CD4-positive, alpha-beta memory T cell (primary cell): ENCODE measurements at places on chromosomes 6 and 20. TPM values are rescaled to one million over a fixed set of nuclear protein-coding genes. Genes with fewer than 3 reads are reported as not detected.

The MICA gene
- total RNA-seq = 21.2 TPM

The IYD gene
- not detected for total RNA-seq

The SEL1L2 gene
- not detected for total RNA-seq

The TINAG gene
- not detected for total RNA-seq

The C20orf141 gene
- total RNA-seq = not detected

The UBE3D gene
- 7.3 TPM for total RNA-seq

The LHFPL5 gene
- not detected for total RNA-seq

The CASP8AP2 gene
- total RNA-seq = 61.7 TPM

The APCDD1L gene
- total RNA-seq = not detected

The ARMC2 gene
- 11.2 TPM for total RNA-seq

The ARMH2 gene
- total RNA-seq = 4.7 TPM

The PSORS1C1 gene
- not detected for total RNA-seq

The PTK6 gene
- total RNA-seq = not detected

The TAGAP gene
- total RNA-seq = 160 TPM

The MOG gene
- total RNA-seq = not detected

The TMEM14C gene
- total RNA-seq = 34.1 TPM

The DEFB123 gene
- total RNA-seq = not detected

The ELOVL4 gene
- 3.0 TPM for total RNA-seq

The TRIM40 gene
- not detected for total RNA-seq

The MUCL3 gene
- total RNA-seq = not detected

The TMEM217 gene
- total RNA-seq = 1.4 TPM

The CCN6 gene
- not detected for total RNA-seq

The SNAI1 gene
- total RNA-seq = 0.44 TPM

The HLA-DRB5 gene
- 1.9 TPM for total RNA-seq

The TNFRSF21 gene
- total RNA-seq = 0.19 TPM

The MCHR2 gene
- not detected for total RNA-seq

The PROKR2 gene
- not detected for total RNA-seq

The IL17F gene
- total RNA-seq = not detected

The CSNK2B gene
- 141 TPM for total RNA-seq

The DEFB132 gene
- not detected for total RNA-seq

The SLC35D3 gene
- total RNA-seq = not detected

The SLC9A8 gene
- total RNA-seq = 24.4 TPM

The BEND3 gene
- total RNA-seq = 1.1 TPM

The PBOV1 gene
- total RNA-seq = not detected

The SIRPD gene
- total RNA-seq = 0.17 TPM

The JPH2 gene
- total RNA-seq = not detected

The PGBD1 gene
- 1.1 TPM for total RNA-seq

The MYO6 gene
- 4.4 TPM for total RNA-seq

The PI16 gene
- 5.8 TPM for total RNA-seq

The ABRACL gene
- total RNA-seq = 112 TPM

The PNRC1 gene
- 622 TPM for total RNA-seq

The GRM1 gene
- total RNA-seq = not detected

The SRMS gene
- total RNA-seq = not detected

The SRSF12 gene
- not detected for total RNA-seq

The TFAP2C gene
- total RNA-seq = not detected
